ENCODE measurements at places on chromosomes 12 and 14.

DNA sequence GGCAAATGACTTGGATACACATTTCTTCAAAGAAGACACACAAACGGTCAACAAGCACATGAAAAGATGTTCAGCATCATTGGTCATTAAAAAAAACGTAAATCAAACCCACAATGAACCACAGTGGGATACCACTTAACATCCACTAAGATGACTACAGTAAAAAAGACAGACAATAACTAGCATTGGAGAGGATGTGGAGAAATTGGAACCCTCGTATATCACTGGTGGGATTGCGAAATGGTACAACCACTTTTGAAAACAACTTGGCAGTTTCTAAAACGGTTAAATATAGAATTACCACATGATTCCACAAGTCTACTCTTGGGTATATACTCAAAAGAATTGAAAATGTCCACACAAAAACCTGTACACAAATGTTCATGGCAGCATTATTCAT is 25.2 kb upstream of the PPFIBP1 start:
- peak; percentile 42 for DNase-seq

DNA sequence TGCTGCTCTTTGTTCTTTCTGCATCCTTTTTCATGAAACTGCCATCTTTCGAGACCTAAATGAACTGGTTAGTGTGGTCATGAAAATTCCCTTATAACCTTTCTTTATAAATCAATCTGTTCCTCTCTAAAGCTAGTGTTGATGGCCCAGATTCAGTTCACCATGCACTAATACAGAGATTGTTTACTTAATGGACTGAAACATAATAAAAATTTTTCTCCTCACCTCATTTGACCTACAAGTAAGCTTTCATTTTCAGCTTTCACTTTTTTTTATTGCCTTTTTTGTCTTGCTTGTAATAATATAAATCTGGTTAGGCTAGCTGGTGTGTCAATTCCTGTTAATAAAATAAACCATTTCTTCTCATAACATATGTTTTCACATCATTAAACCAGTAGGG is 183.8 kb downstream of the CCDC59 start:
- DNase-seq = peak; percentile 94

DNA sequence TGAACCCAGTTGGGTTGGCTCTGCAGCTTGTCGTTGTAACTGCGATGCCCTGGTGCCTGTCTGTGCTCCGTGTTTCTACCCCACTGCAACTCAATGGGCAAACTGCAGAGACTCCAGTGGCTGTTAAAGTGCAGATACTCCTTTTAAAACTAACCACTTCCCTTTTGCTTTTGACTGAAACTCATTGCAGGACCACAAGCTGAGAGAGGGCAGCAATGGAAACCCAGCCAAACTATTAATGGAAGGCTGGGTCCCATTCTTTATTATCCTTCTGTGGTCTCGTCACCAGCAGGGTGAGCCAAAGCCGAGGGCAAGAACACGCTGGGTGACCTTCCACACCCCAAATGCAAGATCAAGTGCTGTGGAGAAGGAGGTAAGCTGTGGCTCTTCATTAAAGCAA is 910.4 kb downstream of the VRK1 start:
- no peak for DNase-seq

GRCh38 chr14:68668028-68668427 is 124.8 kb downstream of the ZFP36L1 start:
- no peak for DNase-seq

DNA sequence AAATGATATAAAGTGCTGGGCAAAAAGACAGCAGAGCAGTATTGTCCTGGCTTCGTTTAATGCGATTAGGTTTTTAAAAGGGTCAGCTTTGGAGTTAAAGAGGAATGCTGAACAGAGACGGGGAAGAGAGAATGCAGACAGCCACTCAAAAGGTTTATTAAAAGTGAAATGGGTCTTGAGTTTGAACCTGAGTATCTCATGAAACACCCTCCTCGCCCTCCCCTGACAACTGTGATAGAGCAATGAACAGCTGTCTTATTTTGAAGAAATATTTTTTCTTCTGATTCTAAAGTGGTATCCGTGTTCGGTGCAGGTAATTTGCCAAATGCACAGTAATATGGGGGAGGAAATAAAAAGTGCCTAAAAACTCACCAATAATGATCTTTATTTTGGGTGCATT is 73.6 kb downstream of the RBM19 start:
- DNase-seq = no peak

DNA sequence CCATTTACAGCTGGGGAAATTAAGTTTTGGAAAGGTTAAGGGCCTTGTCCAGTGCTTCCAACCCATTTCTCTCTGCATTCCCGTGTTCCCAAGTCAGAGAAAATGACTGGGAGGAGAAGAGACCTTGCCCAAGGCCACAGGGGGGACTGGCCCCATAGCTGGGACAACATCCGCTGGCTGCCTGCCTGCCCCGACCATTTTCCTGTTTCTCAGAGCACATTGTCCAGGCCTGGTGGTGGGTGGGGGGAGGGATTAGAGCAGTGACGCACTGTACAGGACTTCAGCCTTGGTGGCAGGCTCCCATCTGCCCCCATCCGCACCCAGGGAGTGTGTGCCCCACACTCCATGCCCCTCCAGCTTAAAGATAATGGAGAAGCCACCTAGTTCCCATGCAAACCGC is 27.7 kb downstream of the DIO3 start:
- no peak for DNase-seq

DNA sequence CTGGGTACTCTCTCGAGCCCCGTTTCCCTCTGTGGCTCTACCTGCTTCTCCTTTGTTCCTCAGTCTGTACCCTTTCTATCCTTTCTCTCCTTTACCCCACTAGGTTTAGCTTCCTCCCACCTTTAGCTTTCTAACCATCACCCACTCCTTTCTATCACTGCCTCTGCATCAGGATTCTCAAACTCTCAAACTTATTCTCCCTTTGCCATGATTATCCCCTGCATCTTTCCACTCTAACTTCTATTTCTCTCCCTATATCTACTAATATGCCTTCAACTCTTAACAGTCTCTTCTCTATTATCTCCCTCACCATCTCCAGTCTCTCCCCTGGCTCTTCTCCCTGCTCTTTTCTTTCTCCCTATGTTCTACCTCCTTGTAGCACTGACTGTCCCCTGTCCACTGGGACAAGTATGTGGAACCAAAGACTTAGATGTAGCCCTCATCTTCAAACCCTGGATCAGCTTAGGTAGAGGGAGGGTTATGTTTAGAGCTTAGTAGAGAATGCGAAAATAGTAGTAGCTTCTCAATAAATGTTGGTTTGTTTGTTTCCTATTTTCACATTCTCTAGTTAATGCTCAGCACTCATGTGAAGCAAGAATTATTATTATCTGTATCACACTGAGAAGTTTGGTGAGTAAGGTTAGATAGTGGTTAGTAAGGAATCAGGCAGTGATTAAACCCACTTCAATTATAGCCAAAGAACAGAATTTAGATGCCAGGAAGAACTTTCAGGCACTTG is 3.4 kb downstream of the GDF11 start:
- DNase-seq = no peak

- peak; percentile 18 for DNase-seq
These were observed 139.1 kb downstream of the SOX5 start for GRCh38 chr12:23810329-23810902.

DNA sequence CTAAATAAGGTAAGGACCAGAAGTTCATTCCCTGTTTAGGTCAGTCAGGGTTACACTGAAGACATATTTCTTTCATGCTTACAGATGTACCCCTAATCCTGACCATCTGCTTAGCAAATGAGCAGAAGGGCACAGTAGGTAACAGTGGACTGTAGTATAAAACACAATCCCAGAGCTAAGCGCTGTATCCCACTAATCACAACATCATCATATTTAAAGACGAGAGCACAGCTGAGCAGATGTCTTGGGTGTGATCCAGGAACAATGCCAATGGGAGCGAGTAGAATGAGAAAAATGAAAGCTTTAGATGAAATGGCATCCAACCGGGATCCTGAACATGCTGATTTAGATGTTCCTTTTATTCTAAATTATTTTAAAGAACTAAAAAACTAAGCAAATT is 213.4 kb downstream of the CCER1 start:
- peak; percentile 10 for DNase-seq

- DNase-seq = no peak
These were observed 227.2 kb downstream of the CHST11 start for GRCh38 chr12:104683831-104684503.

DNA sequence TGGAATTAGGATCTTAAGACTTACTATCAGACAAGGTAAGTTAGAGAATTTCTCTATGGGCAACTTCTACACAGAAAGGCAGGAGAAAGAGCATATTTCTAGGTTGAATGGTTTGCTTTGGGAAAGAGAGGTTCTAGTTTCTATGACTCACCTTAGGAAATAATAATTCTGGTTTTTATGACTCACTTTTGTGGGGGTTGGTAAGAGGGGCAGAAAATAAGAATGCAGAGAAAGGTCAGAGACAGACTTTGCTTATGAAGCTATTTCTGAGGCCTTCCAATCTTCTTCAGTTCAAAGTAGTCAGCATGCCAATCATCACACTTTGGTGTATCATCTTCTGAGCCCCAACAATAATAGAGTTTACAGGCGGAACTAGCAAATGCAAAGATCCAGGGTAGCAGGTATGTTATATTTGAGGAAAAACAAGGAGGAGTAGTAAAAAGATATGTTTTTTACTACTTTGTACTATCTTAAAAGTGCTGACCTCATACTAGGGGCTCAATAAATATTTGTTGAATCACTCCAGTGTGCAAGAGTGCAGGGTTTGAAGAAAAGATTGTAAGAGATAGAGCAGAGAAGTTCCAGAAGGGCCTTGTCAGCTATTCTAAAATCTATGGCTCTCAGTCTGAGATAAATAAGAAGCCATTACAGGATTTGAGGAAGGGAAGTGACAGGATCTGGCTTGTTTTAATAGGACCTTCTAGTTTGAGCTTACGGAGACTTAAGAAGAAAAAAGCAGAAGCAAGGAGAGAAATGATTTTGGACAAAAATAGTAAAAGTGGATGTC is 56.7 kb upstream of the LRFN5 start:
- no peak for DNase-seq

GRCh38 chr12:843609-844008 is 91.2 kb downstream of the WNK1 start:
- no peak for DNase-seq

- DNase-seq = peak; percentile 83
These were observed at the start of gene CHFR for GRCh38 chr12:132887513-132888351. TSS of gene CHFR (minus strand) at chr12:132887605. CDS start at chr12:132887328, 277 bp downstream.

DNA sequence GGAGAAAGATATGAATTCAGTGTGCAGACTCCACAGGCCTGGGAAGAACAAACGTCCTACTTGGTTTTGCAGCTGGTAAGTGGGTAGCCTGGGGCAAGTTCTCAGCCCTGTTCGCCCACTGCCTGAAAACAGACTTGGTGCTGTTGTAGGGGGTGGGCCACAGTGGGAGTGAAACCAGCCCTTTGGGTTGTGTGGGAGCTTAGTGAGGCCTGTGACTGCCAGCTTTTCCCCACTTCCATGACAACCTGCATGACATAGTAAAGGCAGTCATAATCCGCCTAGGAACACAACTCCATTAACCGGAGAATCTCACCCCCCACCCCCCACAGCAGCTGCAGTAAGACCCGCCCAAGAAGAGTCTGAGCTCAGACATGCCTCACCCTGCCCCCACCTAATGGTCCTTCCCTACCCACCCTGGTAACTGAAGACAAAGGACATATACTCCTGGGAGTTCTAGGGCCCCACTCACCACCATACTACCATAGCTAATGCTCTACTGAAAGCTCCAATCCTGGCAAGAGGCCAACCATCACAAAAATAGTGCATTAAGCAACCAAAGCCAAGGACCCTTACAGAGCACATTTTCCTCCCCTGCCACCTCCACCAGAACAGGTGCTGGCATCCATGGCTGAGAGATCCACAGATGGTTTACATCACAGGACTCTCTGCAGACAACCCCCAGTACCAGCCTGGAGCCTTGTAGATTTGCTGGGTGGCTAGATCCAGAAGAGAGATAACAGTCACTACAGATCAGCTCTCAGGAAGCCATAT is 39.8 kb upstream of the LMNTD1 start:
- DNase-seq = no peak

- DNase-seq = no peak
These were observed 66.3 kb upstream of the NCOR2 start for GRCh38 chr12:124633365-124634362.

- DNase-seq = no peak
These were observed 275.2 kb downstream of the FBXL14 start for GRCh38 chr12:1319212-1319611.

DNA sequence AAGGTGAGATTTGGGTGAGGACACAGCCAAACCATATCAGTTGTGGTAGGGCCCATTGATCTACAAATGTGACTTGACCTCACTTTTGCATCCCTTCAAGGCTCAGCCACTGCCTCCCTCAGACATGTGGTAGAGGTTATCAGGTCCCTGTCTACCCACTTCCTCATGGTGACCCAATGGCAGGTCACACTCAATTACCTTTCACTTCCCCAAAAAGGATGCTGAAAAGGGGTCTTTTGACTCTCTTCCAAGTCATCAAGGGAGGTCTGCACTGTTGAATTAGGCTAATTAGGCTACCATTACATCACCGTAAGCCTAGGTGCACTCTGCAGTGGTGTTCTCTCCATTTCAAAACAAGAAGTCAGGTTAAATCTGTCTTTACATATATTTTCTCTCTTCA is 22.6 kb upstream of the DRAM1 start:
- DNase-seq = no peak
